ENCODE measurements at places on chromosomes 1 and 21.

DNA sequence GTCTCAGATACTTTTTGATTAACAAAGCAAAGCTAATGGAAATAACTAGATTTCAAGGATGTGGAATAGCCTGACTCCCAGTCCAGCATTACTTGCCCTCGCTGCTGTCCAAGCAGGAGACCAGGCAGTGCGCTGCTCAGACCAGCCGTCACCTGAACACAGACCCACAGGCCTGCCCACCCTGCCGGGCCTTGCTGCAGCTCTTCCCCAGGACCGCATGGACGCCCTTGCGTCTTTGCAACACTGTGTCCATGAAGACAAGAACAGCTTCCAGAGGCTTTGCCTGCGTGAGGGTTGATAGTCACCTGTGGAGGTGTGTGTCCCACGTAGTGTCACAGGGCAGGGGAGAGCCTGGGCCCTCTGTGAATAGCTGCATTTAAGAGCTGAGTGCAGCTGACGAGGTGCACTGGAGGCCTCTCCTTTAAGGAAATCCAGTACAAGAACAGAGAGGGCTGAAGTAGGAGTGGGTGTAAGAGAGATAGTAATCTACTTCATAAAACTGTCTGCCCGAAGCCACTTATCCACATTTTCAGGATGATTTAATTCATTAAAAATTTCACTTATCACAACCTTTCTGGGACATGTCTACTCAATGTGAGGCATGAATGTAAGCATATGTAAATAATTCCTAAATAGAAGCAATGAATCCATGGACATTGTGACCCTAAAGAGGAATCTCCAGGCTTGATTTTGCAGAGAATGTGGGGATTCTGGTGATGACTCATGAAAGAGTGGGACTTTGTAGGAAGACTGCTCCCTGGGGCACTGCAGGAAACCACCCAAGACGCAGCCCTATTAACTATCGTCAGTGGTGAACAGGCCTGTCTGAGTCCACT is 176.2 kb upstream of the RAB4A start:
- DNase-seq = no peak

DNA sequence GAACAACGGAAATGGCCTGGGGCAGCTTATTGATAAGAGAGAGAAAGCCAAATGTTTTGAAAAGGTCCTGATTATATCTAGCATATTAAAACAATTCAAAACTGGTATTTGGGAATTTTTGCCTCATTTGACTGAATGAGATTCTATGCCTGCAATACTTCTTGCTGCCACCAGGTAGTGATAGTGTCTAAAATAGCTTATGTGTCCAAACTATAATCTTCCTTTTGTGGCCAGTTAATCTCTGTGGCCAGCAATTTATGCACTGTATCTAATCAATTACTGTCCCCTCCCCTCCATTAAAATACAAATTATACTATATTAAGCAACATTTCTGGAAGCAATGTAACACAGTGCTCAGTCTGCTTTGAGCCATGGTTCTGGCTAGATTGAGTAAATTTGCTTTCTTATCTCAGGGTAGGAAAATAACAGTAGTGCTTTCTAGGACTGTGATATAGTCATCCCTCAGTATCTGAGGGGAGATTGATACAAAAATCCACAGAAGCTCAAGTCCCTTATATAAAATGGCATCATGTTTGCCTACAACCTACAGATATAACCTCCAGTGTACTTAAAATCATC is 91.8 kb downstream of the FOXD2 start:
- DNase-seq = no peak

GRCh38 chr1:175618559-175618958 is 124.8 kb downstream of the TNR start:
- DNase-seq = no peak

GRCh38 chr21:29817450-29817849 is 122.3 kb downstream of the GRIK1 start:
- DNase-seq = no peak

DNA sequence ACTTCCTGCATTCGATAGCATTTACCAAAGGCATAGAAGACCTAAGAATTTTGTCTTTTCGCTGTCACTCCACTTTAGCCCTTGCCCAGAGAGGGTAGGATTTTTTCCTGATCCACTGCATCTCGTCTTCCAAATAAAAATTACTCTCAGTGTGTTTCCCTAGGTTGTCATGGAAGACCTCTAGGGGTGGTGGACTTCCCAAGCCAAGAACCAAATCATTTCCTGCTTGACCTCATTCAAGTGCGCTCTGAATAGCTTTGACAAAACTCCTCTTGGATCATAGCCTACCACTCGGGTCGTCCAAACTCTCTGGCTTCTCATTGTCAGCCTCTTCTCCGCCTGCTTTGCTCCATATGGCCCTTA is 431 bp upstream of the C1orf52 start:
- DNase-seq = no peak

- DNase-seq = no peak
Measured at GRCh38 chr1:84885469-84885868, 7.5 kb downstream of the LPAR3 start.

DNA sequence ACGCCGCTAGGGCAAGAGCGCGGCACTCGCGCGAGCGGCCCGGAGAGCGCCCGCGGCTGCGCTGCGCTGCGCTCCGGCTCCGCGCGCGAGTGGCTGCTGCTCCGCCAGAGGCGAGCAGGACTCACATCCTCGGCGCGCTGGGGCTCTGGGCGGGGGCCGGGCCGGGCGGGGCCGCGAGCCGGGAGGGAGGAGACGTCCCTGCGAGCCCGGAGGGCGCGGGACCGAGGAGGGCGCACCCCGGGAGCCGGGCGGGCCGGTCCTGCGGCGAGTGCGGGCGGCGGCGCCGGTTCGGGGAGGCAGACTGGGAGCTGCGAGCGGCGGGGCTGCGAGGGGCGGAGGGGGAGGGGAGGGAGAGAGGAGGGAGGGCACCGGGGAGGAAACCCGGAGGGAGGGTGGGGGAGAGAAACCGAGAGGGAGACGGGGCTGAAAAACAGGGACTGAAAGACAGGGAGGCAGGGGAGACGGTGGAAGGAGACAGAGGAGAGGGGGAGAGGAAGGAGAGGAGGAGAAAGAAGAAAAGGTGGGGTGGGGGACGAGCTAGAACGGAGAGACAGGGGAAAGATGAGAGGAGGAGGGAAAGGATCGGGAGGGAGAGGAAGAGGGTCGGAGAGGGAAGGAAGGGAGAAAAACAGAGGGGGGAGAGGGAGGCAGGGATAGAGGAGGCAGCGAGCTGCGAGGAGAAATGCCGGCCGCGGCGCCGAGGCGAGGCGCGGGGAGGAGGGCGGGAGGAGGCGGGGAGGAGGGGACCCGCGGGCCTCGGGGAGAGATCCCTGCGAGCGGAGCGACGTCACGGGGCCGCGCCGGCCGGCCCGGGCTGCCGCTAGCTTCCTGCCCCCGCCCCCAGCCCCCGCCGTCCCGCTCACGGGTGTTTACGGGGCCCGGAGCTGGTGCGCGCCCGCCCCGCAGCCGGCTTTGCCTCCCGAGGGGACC is at the start of gene CAMK2N1:
CAMK2N1 (minus strand) TSS at position 684 of the 930 bp plus-strand sequence. CDS start 831 bp downstream, outside the sequence.
- DNase-seq = peak; percentile 85

DNA sequence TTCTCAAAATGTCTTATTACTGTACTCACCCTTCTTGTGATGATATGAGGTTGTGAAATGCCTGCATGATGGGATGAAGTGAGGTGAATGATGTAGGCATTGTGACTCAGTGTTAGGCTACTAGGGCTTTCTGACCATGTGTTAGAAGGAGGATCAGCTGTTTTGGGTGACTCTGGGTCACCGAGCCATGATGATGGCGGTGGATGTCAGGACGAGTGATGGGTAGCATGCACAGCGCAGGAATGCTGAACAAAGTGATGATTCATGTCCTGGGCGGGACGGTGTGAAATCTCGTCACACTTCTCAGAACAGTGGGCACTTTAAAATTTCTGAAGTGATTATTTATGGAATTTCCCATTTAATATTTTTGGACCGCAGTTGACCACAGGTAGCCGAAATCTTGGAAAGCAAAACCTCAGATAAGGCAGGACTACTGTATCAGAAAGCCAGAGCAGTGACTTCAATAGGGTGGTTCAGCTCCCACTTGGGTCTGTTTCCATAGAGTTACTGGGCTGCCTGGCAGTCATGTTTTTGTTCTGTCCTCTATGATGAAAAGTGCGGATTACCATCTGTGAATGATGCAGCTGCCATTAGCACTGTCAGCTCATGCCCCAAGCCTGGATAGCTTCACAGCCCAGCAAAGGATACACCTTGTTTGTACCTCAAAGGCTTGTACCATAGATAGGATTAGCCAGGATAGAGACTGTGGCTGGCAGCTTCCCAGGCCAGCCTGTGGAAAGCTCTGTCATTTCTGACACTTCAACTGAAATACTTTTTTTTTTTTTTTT is 26.6 kb downstream of the IL6R start:
- no peak for DNase-seq

DNA sequence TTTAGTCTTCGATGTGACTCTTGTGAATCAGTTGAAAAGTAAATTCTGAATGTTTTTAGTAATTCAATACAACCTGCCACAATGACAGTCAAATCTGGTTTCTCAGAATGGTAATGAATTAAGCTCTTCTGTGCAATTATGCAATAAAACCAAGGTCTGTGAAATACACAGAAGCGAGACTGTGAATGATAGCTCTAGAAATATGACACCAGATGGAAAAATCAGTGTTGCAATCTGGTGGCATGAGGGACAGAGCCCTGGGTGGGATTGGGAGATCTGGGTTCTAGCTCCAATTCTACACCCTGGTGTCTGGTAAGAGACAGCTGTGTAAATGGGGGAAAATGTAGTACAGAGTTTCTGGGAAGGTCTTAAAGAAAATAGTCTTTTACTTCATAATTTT is 586.4 kb upstream of the ZRANB2 start:
- no peak for DNase-seq

DNA sequence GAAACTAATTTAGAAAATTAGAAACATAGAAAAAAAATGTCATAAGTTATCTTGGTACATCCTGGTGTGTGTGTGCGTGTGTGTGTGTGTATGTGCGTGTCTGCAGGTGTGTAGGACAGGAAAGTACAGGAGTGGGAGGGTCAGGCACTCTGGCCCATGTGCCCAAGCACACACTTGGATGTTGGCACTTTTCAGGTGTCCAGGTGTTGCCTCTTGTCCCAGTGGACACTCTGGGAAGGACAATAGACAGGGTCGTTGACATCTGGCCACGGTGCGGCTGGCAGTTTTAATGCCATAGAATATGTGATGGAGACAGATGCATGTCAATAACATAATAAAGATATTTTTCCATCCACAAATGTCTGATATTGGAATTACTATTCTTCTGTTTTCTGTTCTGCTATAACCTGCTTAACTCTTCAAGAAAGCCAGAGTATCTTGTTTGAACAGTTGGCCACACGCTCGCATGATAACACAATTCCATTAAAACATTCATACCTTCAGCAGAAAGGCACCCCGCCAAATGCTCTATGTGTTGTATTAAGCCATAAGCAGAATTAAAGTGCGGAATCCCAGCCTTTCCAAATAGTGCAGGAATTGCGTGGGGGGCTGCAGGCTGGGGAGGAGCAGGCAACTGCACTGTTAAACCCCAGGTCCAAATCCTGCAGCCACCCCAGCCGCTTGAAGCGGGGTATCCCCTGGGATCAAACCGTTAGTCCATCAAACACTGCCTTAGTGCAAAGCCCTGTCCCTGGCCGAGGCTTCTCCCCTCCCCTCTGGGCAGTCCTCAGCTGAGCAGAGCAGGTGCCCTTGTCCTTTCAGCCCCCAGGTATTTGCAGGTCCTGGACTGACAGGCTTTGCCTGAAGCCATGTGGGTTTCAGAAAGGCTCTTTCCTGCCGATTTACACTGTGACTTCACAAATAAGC is 390.0 kb downstream of the CAMTA1 start:
- DNase-seq = no peak

DNA sequence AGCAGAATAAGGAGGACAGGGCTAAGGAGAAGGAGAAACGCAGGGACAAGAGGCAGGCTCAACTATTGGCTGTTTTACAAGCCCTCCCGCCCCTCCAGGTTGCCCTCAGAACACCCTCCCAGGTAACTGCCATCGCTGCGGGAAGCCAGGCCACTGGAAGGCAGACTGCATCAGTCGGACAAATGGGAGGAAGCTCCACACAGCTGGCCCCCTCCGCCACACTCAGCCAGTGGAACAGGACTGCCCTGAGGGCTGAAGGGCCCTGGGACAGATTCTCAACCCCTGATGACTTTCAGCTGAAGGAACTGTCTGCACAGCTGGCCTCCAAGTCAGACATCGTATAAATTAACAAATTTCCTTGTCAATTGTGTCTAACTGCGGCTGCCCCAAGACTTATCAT is 21.8 kb downstream of the LRRC3 start:
- DNase-seq = no peak

DNA sequence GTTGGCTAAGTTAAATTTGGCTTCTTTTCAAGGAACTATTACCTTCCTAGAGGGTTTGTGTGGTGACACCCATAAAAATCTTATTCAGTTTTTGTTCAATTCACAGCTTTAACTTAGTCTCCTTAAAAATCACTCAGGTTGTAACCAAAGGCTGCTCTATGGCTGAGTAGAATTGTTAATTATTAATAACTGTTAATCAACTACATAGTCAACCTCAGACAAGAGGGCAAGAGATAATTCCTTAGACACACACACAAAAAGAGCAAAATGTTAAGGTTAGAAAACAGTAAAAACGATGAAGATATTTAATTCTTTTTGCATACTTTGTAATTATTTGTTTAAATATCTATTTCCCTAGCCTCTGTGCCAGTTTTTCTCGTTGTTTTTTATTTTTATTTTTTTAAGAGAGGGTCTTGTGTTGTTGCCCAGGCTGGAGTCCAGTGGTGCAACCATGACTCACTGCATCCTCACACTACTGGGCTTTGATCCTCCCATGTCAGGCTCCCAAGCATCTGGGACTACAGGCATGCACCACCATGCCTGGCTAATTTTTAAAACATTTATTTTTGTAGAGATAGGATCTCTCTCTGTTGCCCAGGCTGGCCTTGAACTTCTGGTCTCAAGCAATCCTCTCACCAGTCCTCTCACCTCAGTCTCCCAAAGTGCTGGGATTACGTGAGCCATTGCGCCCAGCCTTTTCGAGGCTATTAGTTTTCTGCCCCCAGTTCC is 215.2 kb downstream of the DISC1 start:
- no peak for DNase-seq

DNA sequence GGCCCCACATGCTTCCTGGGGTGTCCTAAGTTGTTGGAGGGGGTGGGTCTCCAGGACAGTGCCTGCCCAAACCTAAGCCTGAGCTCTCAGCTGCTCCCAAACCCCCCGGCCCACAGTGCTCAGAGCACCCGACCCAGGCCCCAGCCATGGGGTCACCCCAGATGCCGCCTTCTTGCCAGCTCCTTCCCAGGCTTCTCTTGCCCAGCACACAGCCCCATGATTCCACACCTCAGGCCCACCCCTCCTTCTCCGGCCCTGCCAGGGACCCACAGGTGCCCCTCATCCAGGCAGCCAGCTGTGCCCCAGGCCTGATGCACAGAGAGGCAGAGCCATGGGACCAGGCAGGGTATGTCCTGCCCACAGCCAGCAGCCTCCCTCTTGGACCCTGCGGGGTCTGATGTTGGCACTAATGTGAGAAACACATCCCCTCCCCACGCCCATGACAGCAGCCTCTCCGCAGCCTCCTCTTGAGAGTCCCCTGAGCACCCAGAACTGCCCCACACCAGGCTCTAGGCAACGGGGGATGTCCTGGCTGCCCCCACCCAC is 4.9 kb downstream of the WNT9A start:
- DNase-seq = peak; percentile 59

GRCh38 chr1:51968632-51969031 is 21.9 kb downstream of the RAB3B start:
- no peak for DNase-seq

Measured in Right ventricle myocardium inferior (tissue), 1 donor.